Stimulated activated CD8-positive, alpha-beta memory T cell treated with anti-CD3 and anti-CD28 coated beads, Interleukin-4, amount 100 ng/mL, for 1 hour (primary cell): ENCODE measurements at places on chromosomes 6 and 20.

- DNase-seq: no peak
Measured at GRCh38 chr6:35072051-35072697, 69.0 kb downstream of the TCP11 start.

- DNase-seq: no peak
Measured at GRCh38 chr20:2163312-2163711, 61.7 kb downstream of the STK35 start.

DNA sequence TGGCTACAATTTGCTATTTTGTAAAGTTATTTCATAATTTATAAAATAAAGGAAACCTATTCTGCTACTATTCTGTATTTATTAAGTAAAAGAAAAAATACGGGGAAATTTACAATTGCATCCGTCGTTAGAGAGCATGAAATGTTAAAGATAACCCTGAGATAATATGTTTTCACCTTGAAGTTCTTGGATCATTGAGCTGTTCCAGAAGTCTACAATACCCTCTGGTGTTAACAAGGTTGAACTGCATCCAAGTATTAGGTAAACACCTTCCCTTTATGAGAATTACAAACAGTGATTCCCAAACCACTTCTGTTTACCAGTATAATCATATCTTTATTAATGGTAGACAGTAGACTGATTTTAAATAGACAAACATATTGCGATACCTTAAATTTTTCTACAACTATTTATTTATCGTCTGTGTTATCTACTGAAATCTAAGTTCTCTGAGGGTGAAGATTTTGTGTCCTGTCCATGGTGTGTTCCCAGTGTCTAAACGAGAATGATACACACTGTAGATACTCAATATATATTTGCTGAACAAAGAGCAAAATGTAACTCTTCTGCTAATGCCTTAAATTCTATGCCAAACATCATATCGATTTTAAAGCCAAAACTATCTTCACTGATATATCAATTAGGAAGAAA, 28.2 kb downstream of the TBC1D32 start:
- DNase-seq: no peak

DNA sequence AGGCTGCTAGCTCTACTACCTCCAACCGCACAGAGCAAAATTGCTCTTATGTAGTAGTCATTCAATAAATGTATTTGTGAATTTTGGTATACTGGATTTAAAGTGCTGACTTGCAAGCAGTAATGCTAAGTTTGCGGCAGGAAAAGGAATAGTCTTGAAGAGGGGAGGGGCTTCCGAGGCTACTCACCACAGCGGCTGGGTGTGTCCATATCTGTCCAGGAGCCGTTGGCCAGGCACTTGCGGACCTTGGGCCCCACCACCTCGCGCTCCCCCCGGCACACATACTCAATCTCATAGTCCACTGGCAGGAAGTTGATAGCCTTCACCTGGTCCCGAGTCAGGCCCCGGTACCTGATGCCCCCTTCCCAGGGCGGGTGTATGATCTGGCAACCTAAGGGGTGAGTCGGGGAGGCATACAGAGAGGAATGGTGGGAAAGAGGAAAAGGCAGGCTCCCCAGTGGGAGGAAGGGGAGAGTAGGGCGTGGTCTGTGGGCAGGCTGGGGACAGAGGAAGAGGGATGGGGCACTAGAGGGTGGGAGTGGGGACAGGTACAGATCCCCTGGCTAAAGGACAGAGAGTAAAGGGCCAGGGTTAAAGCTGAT, 1.7 kb downstream of the GABBR1 start:
- no peak for DNase-seq

DNA sequence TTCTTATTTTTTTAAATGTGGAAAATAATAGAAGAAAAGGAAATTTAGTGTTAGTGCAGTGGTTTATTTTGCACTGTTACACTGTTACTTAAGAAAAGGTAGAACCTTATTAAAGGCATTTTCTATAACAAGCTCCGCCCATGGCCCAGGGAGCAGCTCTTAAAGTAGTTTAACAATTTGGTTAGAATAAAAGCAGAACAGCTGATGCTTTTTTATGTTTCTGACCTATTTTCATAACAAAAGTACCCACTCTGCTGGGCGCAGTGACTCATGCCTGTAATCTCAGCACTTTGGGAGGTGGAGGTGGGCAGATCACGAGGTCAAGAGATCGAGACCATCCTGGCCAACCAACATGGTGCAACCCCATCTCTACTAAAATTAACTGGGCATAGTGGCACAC, 32.6 kb downstream of the DSTN start:
- DNase-seq: no peak

DNA sequence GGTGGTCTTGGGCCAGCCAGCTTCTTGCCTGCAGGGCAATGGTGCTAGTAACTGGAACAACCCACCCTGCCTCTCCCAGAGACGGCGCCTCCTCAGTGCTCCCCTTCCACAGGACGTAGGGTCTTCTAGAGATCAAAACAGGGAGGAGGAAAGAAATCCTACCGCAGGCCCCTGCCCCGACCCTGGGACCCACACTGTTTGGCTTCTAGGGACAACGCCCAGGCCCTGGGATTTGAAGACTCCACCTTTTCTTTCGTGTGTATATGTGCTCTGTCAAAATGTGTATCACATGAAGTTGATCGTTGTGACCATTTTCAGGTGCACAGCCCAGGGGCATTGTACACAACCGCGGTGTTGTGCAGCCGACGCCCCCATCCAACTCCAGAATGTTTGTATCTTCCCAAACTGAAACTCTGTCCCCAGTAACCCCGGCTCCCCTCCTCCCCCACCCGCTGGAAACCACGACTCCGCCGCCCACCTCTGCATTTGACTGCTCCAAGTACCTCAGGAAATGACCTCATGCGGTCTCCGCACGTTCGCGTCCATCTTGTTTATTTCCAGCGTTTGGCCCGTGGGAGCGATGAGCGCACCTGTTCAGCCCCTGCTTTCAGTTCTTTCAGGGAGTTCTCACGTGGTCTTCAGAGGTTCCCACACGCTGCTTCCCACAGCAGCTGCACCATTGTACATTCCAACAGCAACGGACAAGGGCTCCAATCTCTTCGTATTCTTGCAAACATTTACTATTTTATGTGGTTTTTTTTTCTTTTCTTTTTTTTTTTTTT, 3.4 kb upstream of the BHLHE23 start:
- DNase-seq: peak; percentile 43

GRCh38 chr6:57190140-57190539, 18.0 kb downstream of the BAG2 start:
- DNase-seq: no peak

DNA sequence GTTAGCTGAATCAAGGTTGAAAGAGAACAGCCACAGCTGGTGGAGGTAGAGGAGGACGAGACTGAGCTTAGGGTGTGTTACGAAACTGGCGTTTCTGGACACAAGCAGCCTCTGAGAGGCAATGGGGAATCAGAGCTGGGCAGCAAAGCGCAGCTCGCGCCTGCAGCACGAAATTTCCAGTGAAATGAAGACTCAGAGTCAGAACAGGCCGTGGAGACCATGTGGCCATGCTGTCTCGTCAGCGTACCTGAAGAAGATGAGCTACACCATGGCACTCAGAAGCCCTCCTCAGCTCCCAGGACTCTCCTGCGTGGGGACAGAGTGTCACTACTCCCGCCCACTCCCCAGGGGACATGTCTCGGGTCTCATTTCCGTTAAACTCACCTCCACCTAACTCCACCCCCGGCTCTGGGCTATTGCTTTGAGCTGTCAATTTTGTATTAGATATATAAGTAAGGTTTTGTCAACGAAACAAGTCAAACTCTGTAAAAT, 256.9 kb downstream of the ERMARD start:
- DNase-seq: no peak

GRCh38 chr20:18750735-18751134, 62.8 kb upstream of the SCP2D1 start:
- no peak for DNase-seq

DNA sequence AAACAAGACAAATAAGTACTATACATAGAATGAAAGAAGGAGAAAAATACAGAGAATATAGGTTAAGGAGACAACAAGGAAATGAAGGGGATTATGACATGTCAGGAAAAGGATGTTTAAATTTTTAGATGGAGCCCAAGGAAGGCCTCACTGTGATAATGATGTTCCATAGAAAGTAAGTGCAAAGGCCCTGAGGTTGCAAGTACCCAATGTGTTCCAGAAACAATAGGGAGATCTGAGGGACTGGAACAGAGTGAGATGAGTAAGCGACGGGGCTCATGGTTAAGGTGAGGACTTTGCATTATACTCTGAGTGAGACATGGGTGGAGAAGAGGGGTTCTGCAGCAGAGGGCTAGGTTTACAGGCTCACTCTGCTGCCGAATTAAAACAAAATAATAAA, 122.8 kb upstream of the BCLAF1 start:
- DNase-seq: no peak

DNA sequence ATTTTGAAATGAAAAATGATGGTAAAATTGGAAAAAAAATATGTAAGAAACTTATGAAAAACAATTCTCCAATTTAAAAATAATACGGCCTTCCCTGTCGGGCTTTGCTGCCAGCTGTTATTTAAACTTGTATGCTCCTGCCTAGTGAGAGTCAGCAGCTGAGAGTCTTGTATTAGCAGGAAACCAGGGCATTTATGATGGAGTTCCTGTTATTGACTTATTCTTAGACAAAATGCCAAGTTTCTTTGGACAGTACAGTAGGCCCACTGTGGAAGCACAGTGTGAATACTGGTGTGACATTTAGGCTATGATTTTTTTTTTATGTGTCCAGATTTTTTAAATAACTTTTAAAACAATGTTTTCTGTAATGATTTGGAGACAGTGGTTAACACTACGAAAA, 42.1 kb downstream of the GMDS start:
- DNase-seq: no peak

DNA sequence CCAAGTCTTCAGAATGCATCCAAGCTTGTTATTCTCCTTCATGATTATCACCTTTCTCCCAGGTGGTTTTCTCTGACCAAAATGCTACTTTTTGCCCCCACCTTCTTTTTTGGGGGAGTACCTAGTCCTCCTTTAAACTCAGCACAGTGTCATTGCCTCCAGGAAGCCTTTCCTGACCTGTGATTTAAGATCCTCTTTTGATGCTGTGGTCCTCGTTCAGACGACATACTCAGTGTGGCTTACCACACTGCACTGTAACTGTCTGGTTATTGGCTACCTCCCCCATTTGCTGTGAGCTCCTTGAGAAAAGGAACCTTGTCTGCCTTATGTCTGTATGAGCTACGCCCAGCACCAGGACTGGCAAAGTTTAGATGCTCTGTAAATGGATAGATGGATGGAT, 14.6 kb downstream of the SAYSD1 start:
- DNase-seq: no peak

DNA sequence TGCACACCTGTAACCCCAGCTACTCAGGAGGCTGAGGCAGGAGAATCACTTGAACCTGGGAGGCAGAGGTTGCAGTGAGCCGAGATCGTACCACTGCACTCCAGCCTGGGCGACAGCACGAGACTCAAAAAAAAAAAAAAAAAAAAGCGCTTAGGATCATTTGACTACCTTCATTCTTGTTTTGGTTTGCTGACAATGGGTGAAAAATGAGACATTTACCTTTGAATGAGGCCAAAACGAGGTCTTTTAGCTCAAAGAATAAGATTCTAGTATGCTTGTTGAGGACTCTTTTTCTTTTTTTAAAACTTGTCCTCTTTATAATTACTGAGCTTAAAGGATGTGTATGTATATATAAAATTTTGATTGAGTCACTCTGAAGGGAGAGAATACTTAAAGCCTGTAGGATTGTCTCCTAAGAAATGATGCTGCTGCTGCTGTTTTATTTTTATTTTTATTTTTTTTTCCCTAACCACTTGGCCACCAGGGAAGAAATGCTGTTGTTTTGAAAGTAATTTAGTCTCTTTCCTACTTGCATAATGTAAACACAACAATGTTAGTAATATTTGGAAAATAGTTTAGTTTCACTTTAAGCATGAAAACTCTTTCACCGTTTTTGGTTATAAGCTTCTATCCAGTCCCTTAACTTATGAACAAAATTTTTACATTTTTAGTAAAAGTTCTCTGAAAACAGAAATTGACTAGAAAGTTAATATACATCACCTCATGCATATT, 7.9 kb downstream of the UBR2 start:
- no peak for DNase-seq

DNA sequence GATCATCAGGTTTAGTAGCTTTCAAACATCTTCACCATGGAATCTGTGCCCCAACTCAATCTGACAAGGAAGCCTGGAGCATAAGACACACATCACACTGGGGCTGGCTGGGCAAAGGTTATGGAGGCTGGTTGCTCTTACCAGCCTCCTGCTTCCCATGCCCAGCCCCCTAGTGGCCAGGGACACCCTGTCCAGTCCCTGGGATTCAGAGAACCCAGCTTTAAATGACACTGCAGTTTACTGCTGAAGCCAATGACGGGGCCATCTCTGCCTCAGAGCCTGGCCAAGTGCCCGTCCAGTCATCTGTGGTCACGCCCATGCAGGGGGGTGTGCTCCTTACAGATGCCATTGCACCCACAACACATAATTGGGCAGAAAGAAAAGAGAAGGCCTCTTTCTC, 272.9 kb downstream of the SMOC2 start:
- no peak for DNase-seq

DNA sequence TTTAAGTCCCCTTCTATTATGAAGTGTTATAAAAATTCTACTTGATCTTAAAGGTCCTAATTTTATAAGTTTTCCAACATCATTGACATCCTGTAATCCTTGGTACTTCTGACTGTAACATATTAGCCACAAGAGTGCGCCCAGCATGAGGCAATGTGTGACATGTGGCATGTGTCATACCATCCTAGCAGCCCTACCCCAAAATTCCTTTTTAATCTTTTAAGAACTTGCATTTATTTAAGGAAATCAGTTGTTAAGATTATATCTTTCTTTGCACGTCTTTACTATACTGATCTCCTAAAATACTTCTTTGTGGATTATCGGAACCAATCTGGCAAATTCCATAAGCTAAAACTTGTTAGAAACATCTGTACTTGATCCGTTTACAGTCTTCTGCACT, 167.1 kb upstream of the SLC24A3 start:
- no peak for DNase-seq

GRCh38 chr20:36155629-36155971, 1.1 kb downstream of the EPB41L1 start:
- DNase-seq: no peak

GRCh38 chr6:2977799-2978590, 6.6 kb upstream of the SERPINB6 start:
- DNase-seq: no peak

DNA sequence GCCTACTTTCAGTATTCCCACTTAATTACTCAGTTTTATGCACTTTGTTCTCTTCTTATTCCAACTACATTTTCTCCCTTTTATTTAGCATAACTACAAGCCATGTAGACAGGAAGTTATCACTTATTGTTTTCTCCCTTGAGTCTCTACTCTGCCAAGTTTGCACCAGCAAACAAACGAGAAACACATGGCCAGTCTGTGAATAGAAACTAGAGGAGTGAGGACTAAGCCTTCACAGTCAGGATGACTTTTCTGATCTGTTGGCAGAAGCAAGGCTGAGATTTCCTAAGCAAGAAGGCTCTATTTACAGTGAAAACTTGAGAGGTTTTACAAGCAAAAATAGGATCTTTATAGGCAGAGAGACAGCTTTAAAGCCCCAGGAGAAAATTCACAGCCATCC, 69.8 kb upstream of the TINAG start:
- DNase-seq: no peak
